Effector CD4-positive, alpha-beta T cell (primary cell): ENCODE measurements at places on chromosomes 2 and 18.

DNA sequence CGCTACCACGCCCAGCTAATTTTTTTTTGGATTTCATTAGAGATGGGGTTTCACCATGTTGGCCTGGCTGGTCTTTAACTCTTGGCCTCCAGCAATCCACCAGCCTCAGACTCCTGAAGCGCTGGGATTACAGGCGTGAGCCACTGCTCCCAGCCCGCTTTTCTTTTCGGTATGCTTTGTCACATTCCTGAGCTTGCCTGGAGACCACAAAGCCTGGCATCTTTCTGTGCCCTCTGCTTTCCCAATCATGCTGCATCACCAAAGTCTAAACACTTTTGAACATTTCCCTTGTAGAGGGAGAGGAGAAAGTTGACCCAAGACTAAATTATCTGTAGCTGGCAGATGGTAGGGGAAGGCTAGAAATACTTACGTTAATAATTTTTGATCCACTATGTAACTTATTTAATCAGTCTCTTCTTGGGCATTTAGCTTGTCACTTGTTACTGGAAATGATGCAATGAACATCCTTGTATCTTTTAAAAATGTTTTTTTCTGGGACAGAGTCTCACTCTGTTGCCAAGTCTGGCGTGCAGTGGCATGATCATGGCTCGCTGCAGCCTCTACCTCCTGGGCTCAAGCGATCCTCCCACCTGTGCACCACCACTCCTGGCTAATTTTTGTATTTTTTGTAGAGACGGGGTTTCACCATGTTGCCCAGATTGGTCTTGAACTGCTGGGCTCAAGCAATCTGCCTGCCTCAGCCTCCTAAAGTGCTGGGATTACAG, 2.7 kb upstream of the NPC1 start:
- DNase-seq = no peak

DNA sequence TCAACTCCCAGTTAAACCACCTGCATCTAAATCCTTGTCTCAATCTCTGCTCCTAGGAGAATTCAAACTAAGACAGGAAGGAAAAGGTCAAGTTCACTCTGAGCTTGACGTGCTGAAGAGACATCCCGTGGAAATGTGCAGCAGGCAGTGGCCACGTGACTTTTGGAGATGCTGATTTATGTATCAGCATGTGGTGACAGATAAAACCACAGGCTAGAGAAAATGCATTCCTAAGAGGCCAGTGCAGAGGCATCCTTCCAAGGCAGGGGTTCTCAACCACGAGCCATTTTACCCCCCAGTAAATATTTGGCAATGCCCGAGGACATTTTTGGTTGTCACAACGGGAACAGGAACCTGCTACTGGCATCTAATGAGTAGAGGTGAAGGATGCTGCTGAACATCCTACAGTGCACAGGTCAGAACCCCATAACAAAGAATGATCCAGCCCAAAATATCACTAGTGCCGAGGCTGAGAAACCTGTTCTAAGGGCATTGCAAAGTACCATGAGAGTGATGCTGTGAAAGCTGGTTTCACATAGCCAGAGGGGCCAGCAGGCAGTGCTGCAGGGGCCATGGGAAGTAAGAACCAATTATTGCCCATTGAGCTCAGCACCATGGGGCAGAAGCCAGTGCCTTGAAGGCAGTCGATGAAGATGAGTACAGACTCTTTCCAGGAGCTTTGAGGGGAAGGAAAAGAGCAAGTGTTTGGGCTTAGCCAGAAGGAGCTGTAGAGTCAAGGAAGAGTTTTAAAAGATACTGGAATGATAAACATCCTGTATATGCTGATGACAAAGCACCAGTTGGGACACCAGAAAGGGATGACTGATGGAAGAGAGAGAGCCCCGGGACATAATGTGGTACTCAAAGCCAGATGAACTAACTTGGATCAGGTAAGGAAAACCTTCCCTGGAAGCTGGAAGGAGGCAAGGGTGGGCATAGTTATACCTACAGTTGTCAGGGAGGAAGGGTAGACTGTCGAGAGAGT, 174.6 kb downstream of the HAUS1 start:
- DNase-seq = no peak

- no peak for DNase-seq
These were observed 293.9 kb upstream of the SYT4 start for GRCh38 chr18:43571078-43571689.

DNA sequence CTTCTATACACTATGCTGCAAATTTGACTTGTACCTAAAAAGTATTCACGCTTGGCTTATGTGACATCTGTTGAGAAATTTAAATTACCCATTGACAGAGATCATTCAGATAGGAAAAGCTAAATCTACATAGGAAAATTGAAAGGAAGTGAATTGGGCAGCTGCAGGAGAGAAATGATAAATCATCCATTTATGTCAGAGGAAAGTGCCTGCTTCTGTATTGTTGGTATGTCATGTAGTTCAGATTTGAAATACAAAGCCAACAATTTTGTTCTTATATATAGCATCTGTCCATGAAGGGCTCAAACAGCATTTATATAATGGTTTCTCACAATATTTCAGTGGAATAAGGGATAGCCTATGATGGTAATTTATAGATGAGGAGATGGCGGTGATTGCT, 17.6 kb downstream of the LINC00305 start:
- DNase-seq = no peak

DNA sequence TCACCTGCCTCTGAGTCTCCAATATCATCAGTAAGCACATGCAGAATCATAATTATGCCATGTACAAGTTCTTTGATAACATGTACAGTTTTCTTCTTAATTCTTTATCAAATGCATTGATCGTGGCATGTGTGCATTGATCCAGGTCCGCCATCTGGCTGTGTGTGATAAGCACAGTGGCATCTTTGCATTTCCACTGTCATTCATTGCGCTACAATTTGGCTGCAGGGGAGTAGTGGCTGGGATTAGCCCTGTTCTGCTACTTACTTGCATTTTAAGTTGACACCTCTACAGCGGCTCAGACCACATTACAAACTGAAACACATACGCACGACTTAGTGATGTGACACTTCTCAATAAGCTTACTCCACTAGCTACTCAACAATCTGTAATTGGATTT, 83.6 kb upstream of the OTX1 start:
- DNase-seq = no peak

- no peak for DNase-seq
These were observed 92.1 kb upstream of the CREB1 start for GRCh38 chr2:207437524-207438143.

DNA sequence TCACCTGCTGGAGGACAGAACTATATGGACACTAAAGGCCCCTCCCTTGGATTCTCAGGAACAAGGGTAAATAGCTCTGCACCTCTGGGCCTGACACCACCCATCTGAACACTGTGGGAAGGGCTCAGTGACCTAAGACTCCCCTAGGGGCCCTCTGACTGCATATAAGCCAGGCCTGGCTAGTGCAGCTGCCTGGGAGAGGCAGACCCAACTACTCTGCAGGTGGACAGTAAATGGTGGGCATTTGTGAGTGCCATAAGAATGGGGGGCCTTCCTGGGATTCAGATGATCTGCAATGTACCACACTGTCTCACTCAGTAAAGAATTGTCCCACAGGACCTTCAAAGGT, 11.2 kb upstream of the WIPF1 start:
- DNase-seq = no peak

DNA sequence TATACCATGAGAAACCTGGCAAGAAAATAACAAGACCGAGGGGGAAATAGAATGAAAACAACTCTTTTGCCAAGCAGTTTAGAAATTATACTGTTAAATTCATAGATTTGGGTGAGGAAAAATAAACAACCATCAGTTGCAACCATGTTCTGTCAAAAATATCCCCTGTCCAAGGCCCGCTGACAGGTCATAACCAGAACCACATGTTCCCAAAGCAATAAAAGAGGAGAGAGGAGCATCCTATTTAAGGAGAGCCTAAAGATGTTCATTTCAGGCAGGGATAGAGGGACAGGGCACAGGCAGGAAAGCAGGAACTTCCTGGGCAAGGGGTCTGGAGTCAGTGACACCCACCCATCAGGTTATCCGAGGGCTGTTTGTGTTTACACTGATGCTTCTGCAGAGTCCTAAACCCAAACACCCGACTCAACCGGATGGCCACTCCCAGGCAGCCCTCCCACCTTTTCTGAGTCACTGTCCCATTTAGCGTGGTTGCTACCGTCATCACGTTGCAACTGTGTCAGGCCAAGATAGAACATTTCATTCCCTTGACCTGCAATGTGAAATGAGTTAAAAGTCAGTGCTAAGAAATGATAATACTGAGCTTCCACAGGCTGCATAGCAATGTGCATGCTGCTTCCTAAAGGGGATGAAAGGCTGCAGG, 468.3 kb upstream of the RAB12 start:
- no peak for DNase-seq

DNA sequence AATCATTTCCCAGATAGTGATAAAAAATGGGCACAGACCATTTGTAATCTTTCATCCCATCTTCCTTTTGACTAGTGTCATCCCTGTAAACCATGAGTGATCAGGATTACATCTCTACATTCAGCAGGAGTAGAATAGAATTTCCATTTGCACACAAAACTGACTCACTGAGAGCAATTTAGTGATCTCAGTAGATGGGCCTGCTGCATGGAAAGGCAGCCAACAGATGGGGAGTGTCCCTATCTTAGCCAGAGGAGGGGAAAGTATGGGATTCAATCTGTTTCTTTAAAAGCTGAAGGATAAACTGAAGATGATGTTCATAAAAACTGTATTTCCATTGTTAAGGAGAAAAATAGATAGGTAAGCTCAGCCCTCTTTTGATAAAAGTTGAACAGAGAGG, 441.7 kb downstream of the ZNF521 start:
- DNase-seq = no peak

DNA sequence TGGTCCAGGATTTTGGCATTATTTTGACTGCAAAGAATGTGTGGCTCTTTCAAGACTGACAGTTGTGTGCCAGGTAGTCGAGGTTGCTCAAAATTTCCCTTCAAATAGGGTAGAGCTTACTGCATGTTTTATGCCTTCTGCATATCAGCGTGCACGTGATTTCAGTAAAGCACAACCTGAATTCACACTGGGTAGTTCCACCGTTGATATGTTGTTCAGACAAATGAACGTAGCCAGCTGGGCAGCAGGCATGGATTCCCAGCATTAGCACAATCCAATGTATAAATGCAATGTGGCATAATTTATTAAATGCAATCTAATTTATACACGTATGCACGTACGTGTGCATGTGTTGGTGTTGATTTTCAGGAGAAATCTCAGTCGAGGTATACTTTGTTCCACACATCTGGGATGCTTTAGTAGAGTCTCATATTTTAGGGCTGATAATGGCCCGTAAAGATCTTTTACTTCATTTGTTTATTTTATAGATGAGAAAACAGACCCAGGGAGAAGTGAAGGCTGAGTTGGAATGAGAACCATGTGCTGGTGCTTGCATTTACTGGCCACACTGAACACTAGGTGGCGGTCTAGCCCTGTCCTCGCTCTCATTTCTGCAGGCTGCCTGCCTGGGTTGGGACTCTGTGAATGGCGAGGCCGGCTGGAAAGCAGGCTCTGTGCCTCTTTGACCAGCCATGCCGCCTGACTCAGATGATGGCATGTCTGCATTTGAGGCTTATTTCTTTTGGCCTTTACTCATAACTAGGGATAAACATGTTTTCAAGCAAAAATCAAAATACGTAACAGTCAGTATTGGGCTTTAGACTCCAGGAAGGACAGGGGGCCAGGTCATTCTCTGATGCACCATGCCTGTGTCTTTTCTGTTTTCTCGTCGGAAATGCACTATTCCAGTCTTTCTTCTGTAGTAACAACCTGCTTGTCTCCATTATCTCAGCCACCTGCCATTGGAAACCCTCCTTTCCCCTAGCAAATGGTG, 120.4 kb downstream of the RNF144A start:
- no peak for DNase-seq

DNA sequence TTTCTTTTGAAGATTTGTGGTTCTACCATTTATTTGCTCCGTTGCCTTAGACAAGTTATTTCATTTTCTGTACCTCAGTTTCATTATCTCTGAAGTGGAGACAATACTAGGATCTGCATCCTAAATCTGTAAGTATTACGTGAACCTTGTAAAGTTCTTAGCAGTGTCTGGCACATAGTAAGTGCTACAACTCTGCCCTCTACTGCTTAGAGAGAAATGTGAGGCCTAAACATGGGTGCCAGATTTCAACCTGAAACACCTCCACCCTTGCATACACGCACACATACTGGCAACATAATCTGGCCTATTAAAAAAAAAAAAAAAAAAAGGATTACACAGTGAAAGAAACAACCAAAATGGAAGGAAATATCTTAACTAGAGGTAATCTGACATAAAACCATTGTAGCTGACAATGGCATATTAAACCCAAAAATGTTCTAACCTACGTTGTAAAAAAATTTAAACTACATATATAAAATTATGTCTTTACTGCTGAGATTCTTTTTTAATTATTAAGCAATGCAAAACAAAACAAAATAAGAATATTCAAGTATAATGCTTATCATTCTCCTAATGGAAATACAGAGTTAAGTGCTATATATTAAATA, 132.6 kb downstream of the MAP2 start:
- DNase-seq = no peak

DNA sequence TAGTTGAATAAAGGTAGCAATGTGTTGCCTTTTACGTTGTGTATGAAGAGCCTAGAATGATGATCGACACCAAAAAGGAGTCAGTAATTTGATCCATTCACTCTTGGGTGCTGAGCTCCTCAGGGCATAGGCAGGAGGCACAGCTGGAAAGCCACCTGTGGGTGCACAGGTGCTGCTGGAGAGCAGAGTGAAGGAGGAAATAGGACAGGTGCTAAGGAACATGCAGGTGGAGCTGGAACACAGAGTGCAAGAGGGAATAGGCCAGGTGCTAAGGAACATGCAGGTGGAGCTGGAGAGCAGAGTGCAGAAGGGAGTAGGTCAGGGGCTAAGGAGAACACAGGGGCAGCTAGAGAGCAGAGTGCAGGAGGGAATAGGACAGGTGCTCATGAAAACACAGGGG, 86.1 kb downstream of the SH3YL1 start:
- DNase-seq = no peak

DNA sequence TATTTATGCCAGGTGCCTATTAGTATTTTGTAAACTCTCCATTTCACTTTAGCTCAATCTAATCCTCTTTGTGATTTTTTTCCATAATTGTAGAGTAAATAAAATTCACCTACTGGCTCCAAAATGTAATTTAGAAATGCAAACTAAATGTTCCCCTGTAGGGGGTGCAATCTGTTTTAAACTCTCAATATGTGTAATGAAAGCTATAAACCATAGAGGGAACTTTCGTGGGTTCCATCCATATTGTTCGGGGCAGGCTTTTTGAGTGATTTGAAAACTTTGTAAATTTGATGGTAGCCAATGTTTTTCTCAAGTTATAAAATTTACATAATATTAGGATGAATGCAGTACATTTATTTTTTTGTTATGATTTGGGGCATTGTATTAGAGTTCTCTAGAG, 49.4 kb downstream of the TSPYL6 start:
- no peak for DNase-seq

DNA sequence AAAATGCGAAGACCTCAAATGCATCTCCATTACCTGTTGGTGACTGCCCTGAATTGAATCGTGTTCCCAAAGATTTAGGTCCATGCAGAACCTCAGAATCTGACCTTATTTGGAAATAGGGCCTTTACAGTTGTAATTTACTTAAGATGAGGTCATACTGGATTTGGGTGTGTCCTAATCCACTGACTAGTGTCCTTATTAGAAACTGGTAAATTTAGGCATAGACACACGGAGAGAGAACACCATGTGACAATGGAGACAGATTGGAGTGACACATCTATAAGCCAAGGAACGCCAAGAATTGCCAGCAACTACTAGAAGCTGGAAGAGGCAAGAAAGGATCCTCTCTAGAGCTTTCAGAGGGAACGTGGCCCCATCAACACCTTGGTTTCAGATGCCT, 203.1 kb downstream of the SMAD2 start:
- DNase-seq = no peak

GRCh38 chr2:15993232-15993610, 52.9 kb downstream of the MYCN start:
- no peak for DNase-seq
